Uterus (tissue), 4 donors: ENCODE measurements at places on chromosomes 4 and X. TPM values are rescaled to one million over a fixed set of nuclear protein-coding genes. Genes with fewer than 3 reads are reported as not detected.

- no peaks in the 10 kb centered on the region for H3K36me3 ChIP-seq
- no peak overlapping the region for H3K4me3 ChIP-seq
- DNase-seq = no peak
- no peak overlapping the region for H3K27ac ChIP-seq
- H3K27me3 ChIP-seq = no peaks in the 10 kb centered on the region
- H3K4me1 ChIP-seq = no peaks in the 10 kb centered on the region
Measured at GRCh38 chr4:160353548-160353947, 1250.7 kb downstream of the RAPGEF2 start.

- no peak overlapping the region for H3K27ac ChIP-seq
- H3K27me3 ChIP-seq = no peaks in the 10 kb centered on the region
- H3K4me1 ChIP-seq = no peaks in the 10 kb centered on the region
- H3K36me3 ChIP-seq = no peaks in the 10 kb centered on the region
- DNase-seq = no peak
Measured at GRCh38 chr4:26060286-26060685, 146.3 kb downstream of the SMIM20 start.

- H3K4me3 ChIP-seq = peak within 1 kb of the TSS; percentile 35
- H3K4me1 ChIP-seq = no peaks in the 10 kb centered on the region
- H3K36me3 ChIP-seq = no peaks in the 10 kb centered on the region
- DNase-seq = peak; percentile 55
- peak within 1 kb of the TSS; percentile 38 for H3K27ac ChIP-seq
Measured at GRCh38 chr4:54657551-54658251, at the start of gene KIT. TSS of gene KIT (plus strand) at chr4:54657957. CDS start at chr4:54658015, 58 bp downstream.

DNA sequence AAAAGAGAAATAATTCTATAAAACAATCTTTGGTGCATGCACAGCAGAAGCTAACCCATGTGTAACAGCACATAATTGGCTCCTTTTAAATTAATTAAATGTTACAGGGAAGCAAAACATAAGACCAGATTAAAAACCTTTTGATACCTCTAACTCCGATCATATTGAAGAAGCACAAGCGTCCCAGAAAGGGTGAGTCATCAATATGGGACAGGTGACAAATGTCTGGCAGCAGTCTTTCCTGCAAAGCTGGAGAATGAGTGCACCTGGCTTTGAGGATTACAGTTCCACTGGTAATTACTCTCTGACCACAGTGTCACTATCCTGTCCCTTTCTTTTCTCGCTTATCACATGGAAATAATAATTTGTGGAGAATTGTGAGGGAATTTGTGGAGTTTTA lies 94.6 kb downstream of the FAM9B start:
- no peaks in the 10 kb centered on the region for H3K36me3 ChIP-seq
- H3K27me3 ChIP-seq = no peaks in the 10 kb centered on the region
- no peak overlapping the region for H3K27ac ChIP-seq
- no peak for DNase-seq

Gene TLR8
- total RNA-seq = 0.55 TPM

- no peaks in the 10 kb centered on the region for H3K27me3 ChIP-seq
- no peaks in the 10 kb centered on the region for H3K36me3 ChIP-seq
Measured at GRCh38 chr4:61152433-61152832, 47.7 kb upstream of the ADGRL3 start.

- H3K4me3 ChIP-seq = no peak overlapping the region
- H3K4me1 ChIP-seq = no peaks in the 10 kb centered on the region
- H3K36me3 ChIP-seq = no peaks in the 10 kb centered on the region
- no peak for DNase-seq
- H3K27ac ChIP-seq = no peak overlapping the region
- H3K27me3 ChIP-seq = no peaks in the 10 kb centered on the region
Measured at GRCh38 chr4:22764183-22764582, 71.4 kb downstream of the GBA3 start.
